ENCODE measurements at places on chromosomes 6 and 20.

- no peak for DNase-seq
These were observed 475.6 kb upstream of the SYNCRIP start for GRCh38 chr6:86118271-86118670.

DNA sequence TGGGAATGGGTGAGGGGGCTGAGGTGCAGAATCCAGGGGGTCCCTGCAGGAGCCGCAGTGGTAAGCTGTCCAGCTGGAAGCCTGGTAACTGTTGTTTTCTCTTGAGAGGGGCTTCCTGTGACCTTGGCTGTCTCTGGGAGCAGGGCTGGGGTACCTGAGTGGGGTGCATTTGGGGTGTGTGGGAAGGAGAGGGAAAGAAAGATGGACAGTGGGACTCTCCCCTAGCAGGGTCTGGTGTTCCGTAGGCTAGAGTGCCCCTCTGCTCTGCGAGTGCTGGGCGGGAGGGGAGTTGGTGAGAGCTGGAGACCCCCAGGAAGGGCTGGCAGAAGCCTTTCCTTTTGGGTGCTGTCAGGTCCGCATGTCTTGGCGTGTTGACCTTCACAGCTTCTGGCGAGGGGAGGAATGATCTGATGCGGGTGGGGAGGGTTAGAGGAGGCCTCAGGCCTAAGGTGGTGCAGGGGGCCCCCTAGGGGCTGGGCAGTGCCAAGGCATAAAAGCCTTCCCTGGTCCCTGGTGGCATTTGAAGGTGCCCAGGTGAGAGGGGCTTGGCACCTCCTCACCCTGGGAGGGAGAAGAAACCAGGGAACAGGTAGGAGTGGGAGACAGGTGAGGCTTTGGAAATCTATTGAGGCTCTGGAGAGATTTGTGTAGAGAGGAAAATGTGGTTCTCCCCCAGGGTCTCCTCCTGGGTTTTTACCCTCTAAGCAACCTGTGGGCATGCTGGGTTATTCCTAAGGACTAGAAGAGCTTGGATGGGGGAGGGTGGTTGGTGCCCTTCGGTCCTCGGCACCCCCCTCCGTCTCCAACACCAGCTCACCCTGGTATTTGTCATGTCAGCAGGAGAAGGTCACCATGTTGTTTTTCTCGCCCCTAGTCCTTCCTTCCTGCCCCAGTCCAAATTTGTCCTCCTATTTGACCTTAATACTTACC lies 3.3 kb downstream of the VEGFA start:
- DNase-seq, result peak; percentile 81

- DNase-seq, result no peak
These were observed 325.1 kb downstream of the CDH26 start for GRCh38 chr20:60283281-60283680.

DNA sequence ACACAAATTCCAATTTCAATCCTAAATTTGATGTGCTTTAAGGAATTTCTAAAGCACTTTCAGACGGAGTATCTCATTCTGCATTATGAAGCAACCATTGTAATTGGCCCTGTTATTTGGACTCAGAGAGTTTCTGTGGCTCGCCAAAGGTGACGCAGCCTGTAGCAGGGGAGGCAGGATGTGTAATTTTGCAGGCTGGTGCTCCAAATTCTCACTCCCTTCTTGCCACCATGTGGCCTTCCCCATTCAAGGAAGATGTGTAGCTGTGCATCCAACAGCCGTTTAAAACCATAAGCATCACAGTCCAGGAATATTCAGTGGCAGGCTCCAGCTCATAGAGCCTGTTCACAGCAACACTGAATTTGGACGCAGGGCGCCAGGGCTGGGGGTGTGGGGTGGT lies 45.8 kb downstream of the AGPAT4 start:
- peak; percentile 78 for DNase-seq

- DNase-seq, result no peak
These were observed 83.7 kb upstream of the TMEM30A start for GRCh38 chr6:75368151-75368779.

- peak; percentile 63 for DNase-seq
These were observed 48.6 kb upstream of the SNX9 start for GRCh38 chr6:157774153-157775135.

DNA sequence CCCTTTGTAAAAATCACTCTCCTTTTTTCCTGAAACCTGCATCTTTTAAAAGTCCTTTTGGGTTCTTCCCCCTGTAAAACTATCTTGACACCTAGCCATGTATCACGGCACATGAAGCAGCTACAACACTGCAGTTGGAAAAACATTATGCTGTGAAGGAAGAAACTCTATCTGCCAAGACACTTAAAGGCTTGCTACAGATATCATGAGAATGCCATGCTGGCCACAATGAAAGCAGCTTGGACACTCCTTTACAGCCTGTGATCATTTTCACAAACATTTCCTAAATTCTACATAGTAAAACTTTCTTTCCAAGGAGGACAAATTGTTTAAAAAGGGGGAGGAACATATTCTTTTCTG lies 31.8 kb downstream of the CNKSR3 start:
- no peak for DNase-seq

DNA sequence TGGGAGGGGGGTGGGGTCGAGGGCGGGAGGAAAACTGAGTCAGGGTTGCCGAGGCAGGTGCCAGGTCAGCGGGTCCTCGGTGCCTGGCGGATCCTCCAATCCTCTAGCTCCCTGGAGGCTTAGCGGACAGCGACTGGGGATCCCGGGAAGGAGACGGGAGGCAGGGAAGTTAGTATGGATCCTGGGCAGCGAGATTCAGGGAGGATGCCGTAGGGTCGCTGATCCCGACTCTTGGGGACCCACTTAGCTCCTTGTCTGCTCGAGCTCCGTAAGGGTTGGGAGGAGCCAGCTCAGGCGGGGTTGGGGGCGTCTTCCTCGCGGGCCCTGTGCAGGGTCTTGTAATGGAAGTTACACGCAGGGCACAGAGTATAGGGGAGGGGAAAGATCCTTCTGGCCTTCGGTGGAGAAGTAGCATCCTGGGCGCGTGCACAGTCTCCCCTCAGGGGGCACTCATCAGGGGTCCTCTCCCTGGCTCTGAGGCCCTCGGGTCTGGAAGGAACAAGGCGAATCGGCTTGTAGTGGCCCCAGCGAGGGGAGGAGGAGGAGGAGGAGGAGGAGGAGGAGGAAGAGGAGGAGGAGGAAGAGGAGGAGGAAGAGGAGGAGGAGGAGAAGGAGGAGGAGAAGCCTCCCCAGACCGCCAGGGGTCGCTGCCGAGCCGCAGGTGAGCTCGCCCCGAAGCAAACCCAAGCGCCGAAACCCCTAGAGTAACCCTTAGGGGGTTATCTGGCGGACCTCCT lies 6.4 kb upstream of the SLC12A5 start:
- DNase-seq, result peak; percentile 58

- DNase-seq, result no peak
These were observed 5.2 kb downstream of the OCSTAMP start for GRCh38 chr20:46545077-46545826.

GRCh38 chr6:54602591-54602990 lies 244.0 kb upstream of the FAM83B start:
- no peak for DNase-seq

DNA sequence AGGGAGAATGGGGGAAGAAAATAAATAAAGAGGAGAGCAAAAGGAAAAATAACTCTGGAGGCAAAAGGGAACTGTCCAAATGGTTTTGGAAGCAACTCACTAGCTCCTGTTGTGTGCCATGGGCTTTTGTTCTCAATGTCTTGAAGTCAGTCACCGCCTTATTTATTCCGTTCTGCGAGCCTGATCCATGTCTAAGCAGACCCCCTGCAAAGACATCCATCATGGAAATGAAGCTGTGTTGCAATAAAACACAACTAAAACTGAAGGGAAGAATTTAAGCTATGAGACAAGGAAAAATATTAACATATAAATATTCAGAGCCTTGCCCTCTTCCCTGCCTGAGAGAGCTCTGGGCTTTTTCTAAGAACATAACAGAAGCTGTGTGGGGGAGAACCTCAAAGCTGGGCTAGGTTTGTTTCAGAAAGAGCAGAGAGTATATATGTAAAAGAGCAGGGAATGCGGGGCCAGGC lies 373.2 kb upstream of the CNR1 start:
- DNase-seq, result no peak

DNA sequence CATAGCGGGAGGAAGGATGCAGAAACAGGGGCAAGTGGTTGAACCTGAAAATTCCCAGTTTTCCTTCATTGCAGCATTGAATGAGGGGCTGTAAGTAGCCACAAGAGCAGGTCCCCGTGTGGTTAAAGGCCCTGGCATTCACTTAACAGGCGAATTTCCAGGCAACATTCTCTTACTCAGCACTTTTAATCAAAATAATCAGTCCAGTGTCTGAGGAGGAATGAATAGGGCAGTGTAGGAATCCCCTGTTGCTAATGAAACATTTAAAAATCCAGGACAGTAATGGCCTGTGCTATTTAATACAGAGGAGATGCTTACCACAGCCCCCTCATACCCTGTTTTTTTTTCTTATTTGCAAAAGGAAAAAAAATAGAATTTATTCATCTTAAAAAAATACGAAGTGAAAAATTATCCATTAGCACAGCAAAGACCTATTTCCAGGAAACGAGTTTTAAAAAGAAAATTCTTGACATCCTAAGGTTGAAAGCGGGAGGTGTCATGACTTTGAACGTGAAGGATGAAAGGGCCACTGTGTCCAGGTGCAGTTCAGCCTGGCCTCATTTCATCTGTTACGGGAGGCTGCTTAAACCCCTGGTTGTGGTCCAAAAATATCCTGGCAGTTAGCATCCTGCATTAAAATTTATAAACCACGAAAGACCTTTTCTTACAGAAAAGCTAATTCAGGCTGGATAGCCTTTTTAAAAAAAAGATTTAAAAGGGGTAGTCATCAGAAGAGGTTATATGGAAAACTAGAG lies 20.2 kb downstream of the MYLK4 start:
- no peak for DNase-seq

DNA sequence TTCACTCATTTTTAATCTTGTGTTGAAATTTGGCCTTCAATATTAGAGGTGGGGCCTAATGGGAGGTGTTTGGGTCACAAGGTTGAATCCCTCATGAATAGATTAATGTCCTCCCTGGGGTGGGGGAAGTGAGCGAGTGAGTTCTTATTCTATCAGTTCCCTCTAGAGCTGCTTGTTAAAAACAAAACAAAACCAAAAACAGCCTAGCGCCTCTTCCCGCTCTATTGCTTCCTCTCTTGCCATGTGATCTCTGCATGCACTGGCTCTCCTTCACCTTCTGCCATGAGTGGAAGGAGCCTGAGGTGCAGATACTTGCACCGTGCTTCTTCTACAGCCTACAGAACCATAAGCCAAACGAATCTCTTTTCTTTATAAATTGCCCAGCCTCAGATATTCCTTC lies 89.6 kb upstream of the SLC35F1 start:
- no peak for DNase-seq

DNA sequence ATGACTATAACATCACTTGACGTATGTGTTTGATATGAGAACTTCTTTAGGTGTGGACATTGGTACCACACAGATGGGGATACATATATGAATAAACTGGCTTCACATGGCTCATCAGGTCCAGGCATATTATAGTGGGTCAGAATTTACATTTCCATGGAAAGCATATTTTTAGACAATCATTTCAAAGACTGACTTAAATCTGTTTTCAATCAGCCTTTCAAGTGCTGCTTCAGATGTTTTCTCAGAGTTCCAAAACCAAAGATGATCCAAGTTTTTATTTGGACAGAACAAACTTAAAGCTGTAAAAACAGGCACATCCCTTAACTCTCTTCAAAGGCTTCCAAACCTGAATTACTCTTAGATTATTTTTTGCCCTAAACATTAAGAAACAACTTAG lies 88.1 kb downstream of the PRSS35 start:
- no peak for DNase-seq

- DNase-seq, result no peak
These were observed 194.6 kb upstream of the LAMP5 start for GRCh38 chr20:9319687-9320384.

GRCh38 chr20:63062188-63063140 lies 55.7 kb upstream of the BHLHE23 start:
- DNase-seq, result no peak

GRCh38 chr6:93394471-93394870 lies 24.9 kb downstream of the EPHA7 start:
- no peak for DNase-seq

DNA sequence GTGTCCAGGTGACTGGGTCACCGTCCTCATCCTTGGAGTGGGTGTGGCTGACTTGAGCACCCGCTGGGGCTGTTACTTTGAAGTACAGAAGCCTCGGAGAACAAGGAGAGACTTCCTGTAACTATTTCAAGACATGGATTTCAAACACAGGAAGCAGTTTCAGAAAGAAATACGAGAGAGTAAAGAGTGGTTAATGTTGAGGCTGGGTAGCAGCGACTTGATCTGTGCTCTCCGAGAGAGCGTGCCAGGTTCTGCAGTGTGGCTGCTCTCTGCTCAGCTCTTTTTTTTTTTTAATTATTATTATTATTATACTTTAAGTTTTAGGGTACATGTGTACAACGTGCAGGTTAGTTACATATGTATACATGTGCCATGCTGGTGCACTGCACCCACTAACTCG lies 17.5 kb upstream of the EFCAB8 start:
- no peak for DNase-seq

GRCh38 chr6:150588888-150589499 lies 10.7 kb upstream of the PLEKHG1 start:
- DNase-seq, result no peak

- DNase-seq, result no peak
These were observed 150.4 kb downstream of the RNGTT start for GRCh38 chr6:88813045-88813444.

GRCh38 chr20:18276821-18277220 lies 11.5 kb upstream of the ZNF133 start:
- peak; percentile 84 for DNase-seq

DNA sequence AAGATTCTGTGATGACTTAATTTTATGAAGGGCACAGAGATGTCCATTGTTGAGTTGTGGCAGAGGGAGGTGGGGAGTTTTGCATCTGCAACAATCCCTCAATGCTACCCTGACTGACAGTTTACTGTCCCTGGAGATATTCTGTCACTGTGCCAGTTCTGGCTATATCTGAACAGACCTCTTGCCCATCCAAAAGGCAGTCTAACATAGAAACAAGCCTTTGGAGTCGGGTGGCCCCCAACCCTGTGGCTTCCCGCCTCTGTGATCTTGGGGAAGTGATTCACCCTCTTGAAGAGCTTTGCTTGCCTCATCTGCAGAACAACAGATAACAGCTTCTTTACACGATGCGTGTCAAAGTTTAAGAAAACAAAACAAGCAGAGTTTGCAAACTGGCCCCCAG lies 3.8 kb upstream of the E2F1 start:
- DNase-seq, result no peak

- no peak for DNase-seq
These were observed 728 bp upstream of the TRIM39 start for GRCh38 chr6:30325873-30326525.

- no peak for DNase-seq
These were observed 393.7 kb upstream of the CITED2 start for GRCh38 chr6:139768196-139768595.

DNA sequence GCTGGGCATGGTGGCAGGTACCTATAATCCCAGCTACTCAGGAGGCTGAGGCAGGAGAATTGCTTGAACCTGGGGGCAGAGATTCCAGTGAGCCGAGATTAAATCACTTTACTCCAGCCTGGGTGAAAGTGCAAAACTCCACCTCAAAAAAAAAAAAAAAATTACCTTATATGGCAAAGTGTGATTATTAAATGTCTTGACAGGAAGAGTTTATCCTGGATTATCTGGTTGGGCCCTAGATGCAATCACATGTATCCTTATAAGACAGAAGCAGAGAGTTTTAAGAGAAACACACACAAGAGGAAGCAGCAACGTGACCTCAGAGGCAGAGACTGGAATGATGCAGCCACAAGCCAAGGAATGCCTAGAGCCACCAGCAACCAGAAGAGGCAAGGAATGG lies 11.0 kb downstream of the ADA start:
- no peak for DNase-seq

GRCh38 chr6:8904754-8905153 lies 469.4 kb upstream of the SLC35B3 start:
- no peak for DNase-seq
